ENCODE measurements at places on chromosomes 2 and 18. TPM values are rescaled to one million over a fixed set of nuclear protein-coding genes. Genes with fewer than 3 reads are reported as not detected.

RTP5 gene
- not detected for total RNA-seq

ZNF804A gene
- total RNA-seq = not detected

SPDYA gene
- total RNA-seq = 2.0 TPM

ONECUT2 gene
- total RNA-seq = not detected

ZC3H8 gene
- 18.7 TPM for total RNA-seq

UPP2 gene
- total RNA-seq = not detected

PCARE gene
- not detected for total RNA-seq

REG3G gene
- not detected for total RNA-seq

PPP1R7 gene
- 91.2 TPM for total RNA-seq

GRCh38 chr2:171410101-171410500, 23.7 kb downstream of the METTL8 start:
- peaks cover 14% of the 10 kb centered on the region for H3K36me3 ChIP-seq
- H3K4me3 ChIP-seq = no peak overlapping the region
- no peaks in the 10 kb centered on the region for H3K27me3 ChIP-seq
- H3K27ac ChIP-seq = no peak overlapping the region
- peaks cover 20% of the 10 kb centered on the region for H3K4me1 ChIP-seq
- no peak for DNase-seq

DNA sequence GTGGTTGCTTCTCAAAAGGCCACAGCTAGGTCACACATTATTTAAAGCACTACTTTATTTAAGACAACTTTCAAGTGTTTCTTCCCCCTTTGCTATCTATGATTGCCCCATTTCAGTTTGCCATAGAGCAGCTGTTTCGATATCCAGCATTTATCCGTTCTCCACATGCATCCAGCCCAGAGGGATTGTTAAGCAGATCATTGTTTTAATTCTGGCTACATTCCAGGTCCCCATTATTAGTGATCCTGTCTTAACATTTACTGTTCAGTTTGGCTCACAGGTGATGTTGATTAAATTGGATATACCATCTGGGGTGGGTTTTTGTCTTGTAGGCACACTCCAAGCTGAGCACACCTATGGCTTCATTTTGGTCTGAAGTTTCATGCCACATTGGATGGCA, 638.7 kb downstream of the ZEB2 start:
- no peaks in the 10 kb centered on the region for H3K36me3 ChIP-seq
- H3K4me3 ChIP-seq = no peak overlapping the region
- peaks cover 13% of the 10 kb centered on the region for H3K4me1 ChIP-seq
- H3K27me3 ChIP-seq = peaks cover 11% of the 10 kb centered on the region

GRCh38 chr2:231563378-231563961, 29.2 kb upstream of the TEX44 start:
- peak; percentile 74 for DNase-seq
- H3K4me1 ChIP-seq = peaks cover 2% of the 10 kb centered on the region
- H3K4me3 ChIP-seq = no peak overlapping the region
- H3K36me3 ChIP-seq = no peaks in the 10 kb centered on the region

DNA sequence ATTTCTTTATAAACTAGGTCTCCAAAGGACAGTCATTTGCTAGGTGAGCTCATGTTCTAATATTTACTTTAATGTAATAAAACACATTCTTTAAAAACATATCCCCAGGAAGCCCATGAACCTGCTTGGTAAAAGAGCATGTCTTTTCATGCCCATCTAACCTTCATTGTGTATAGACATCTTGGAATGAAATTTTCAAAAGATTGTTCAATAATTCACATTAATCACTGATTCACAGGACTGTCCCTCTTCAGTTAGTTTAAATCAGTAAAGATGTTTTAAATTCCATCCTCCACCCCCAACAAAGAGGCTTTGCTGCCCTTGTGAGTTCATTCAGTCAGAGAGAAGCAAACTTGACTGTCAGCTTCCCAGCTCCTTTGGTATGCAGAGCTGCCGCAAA, 633.4 kb upstream of the CELF4 start:
- no peaks in the 10 kb centered on the region for H3K36me3 ChIP-seq
- no peak for DNase-seq
- no peak overlapping the region for H3K4me3 ChIP-seq
- H3K27ac ChIP-seq = no peak overlapping the region
- no peaks in the 10 kb centered on the region for H3K27me3 ChIP-seq

GRCh38 chr2:112661656-112662305, 16.0 kb downstream of the SLC20A1 start:
- no peaks in the 10 kb centered on the region for H3K27me3 ChIP-seq
- DNase-seq = no peak
- peaks cover 41% of the 10 kb centered on the region for H3K4me1 ChIP-seq

DNA sequence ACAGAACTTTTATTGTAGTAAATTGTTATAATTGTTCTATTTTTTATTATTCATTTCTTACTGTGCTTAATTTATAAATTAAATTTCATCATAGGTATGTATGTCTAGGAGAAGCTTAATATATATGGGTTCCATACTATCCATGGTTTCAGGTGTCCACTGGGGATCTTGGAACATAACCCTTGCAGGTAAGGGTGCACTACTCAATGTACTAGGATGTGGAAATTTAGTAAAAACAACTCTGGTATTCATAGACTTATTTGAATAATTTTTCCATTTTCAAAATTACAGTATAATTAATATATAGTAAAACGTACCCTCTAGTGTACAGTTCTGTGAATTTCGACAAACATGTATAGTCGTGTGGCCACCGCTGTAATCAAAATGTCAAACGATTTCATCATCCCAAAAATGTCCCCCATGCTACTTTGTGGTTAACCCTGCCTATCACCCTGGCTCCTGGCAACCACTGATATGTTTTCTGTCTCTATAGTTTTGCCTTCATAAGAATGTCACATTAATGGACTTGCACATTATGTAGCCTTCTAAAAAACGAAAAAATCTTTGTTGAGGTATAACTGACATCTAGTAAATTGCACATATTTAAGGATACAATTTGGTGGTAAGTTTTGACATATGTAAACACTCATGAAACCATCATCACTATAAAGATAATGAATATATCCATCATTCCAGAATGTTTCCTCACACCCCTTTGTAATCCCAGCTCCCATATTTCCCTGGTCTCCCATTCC, 45.7 kb downstream of the ARL5A start:
- no peaks in the 10 kb centered on the region for H3K27me3 ChIP-seq
- no peaks in the 10 kb centered on the region for H3K4me1 ChIP-seq
- no peak for DNase-seq

GRCh38 chr2:52536929-52537460, 1230.6 kb upstream of the CHAC2 start:
- DNase-seq = no peak
- H3K4me1 ChIP-seq = no peaks in the 10 kb centered on the region

- DNase-seq = no peak
- no peak overlapping the region for H3K27ac ChIP-seq
- H3K36me3 ChIP-seq = no peaks in the 10 kb centered on the region
- H3K4me3 ChIP-seq = no peak overlapping the region
Observed at GRCh38 chr18:59876310-59876626, 23.5 kb upstream of the PMAIP1 start.

GRCh38 chr2:239305222-239305575, 95.6 kb downstream of the HDAC4 start:
- no peak overlapping the region for H3K4me3 ChIP-seq
- no peak for DNase-seq
- no peak overlapping the region for H3K27ac ChIP-seq
- no peaks in the 10 kb centered on the region for H3K36me3 ChIP-seq

DNA sequence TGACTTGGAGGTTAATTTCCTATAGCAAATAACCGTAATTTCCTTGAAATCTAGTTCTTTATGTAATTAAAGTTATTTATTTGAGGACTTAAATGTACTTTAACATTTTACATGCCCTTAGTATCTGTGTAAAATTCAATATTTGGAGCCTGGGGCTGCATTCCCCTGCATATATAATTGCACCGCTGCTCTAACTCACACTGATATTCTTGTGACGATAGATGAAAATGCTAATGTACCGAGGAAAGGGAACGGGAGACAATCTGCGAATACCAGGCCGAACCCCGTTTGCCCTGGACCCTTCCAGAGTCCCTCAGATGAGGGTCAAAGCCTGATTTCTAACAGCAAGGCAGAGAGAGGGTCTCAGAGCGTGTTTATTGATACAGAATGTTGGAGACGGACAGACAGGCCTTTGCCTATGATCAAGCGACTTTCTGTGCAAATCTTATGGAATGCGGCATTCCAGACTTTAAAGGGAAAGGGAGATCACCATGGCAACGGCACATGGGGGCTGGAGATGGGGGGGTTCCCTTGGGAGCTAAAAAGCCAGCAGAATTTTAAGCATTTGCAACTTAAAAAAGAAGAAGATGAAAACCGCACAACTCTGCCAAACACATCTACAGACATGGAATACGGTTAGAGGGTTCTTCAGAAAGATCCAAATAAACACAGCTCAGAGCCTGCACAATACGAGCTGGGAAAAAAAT, 57.6 kb upstream of the TWIST2 start:
- H3K4me3 ChIP-seq = no peak overlapping the region
- H3K36me3 ChIP-seq = no peaks in the 10 kb centered on the region
- no peak for DNase-seq

- no peak for DNase-seq
- peak overlapping the region; percentile 42 for H3K4me3 ChIP-seq
- H3K27me3 ChIP-seq = peaks cover 66% of the 10 kb centered on the region
- peaks cover 39% of the 10 kb centered on the region for H3K4me1 ChIP-seq
Observed at GRCh38 chr2:60551240-60552077, 2.0 kb downstream of the BCL11A start.

- DNase-seq = no peak
- no peak overlapping the region for H3K27ac ChIP-seq
- no peak overlapping the region for H3K4me3 ChIP-seq
- peaks cover 3% of the 10 kb centered on the region for H3K4me1 ChIP-seq
Observed at GRCh38 chr2:26595146-26595545, 46.0 kb downstream of the CIB4 start.

DNA sequence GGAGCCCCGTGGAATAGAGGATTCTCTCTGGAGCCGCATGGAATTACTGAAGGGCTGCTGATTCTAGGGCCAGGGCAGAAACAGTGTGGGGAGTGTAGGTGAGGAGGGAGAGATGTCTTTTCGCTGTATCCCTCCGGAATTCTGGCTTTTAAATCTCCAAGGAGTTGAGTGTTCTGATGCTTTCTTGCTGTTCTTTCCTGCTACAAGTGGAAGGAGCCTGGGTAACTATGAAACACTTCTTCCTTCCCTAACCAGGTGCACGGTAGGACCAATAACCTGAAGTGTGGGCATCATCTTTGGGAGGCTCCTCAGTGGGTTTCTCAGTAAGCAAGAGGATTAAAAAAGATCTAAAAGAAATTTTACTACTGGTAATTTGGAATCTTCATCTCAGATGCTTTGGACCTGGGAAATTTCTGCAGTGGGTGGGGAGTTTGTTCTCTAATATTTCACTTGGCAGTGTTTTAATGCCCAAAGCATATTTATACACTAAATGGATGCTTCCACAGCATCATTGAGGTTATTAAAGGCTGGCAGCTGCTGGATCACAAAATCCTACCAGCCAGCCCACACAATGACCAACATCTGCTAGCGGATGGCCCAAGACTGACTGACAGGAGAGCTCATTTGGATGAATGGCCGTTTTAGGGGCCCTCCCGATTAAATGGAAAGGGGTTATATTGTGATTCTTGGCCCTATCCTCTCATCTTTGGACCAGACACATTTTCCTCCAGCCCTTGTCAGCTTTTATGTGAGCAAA, 2.1 kb downstream of the EML6 start:
- H3K36me3 ChIP-seq = no peaks in the 10 kb centered on the region
- H3K4me1 ChIP-seq = peaks cover 13% of the 10 kb centered on the region
- H3K27me3 ChIP-seq = peaks cover 41% of the 10 kb centered on the region
- H3K4me3 ChIP-seq = peak overlapping the region; percentile 68

DNA sequence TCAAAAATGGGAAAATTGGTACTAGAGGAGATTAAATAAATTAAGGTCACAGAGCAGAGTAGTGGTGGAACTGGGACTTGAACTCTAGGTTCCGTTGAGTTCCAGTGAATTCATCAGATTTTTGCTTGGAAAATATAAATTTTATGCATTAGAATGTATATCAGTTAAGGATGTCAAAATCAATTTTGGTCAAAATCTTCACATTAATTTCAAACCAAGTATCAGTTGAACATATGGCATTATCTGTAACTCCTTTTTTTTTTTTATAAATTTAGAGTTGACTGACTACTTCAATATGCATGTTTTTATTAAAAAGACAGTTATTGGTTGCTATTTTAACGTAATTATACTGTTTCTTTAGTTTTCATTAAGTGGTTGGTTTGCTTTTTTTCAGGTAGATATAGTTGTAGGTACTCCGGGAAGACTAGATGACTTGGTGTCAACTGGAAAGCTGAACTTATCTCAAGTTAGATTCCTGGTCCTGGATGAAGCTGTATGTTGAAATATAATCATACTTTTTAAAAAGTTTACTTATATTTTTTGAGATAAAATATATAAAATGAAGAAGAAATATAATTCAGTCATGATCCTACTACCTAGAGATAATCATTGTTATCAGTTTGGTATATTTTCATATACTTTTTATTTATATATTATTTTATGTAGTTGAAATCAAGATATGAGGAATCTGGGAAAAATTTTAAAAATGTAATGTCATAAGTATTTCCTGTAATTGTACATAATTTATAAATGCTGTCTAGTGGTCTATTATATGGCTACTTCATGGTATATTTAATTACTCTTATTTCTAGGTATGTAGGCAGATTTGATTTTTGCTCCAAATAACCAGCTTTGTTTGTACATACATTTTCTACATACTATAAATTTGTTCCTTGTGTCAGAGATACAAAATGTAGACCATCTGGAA, 25.4 kb downstream of the DDX1 start:
- H3K4me1 ChIP-seq = no peaks in the 10 kb centered on the region
- no peaks in the 10 kb centered on the region for H3K27me3 ChIP-seq
- no peak for DNase-seq
- H3K27ac ChIP-seq = no peak overlapping the region
- H3K36me3 ChIP-seq = peaks cover 22% of the 10 kb centered on the region

DNA sequence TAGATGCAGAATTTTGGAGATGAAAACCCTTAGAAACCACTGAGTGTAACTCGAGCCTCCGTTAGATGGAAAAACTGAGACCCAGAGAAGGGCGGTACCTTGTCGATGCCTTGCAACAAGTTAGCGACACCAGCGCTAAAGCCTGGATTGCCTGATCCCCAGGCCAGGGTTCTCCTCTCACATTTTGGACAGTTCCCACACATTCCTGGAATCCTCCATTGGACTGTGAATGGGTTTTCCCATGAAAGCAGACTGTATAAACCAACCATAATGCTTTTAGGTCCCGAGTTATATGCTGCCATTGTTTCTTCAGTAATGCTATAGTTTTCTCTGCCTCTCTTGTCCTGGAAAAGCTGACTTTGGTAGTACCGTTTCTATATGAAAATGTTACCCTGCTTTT, 37.1 kb upstream of the LPIN1 start:
- H3K4me3 ChIP-seq = no peak overlapping the region
- DNase-seq = no peak
- no peaks in the 10 kb centered on the region for H3K27me3 ChIP-seq
- H3K27ac ChIP-seq = no peak overlapping the region
- no peaks in the 10 kb centered on the region for H3K4me1 ChIP-seq
